Hematopoietic multipotent progenitor cell treated with erythropoietin and hydrocortisone succinate and interleukin-3 and kit ligand, for 4 days (in vitro differentiated cells): ENCODE measurements at places on chromosomes 11 and 22.

GRCh38 chr11:61850687-61851086, 22.6 kb downstream of the FADS2 start:
- DNase-seq: no peak

DNA sequence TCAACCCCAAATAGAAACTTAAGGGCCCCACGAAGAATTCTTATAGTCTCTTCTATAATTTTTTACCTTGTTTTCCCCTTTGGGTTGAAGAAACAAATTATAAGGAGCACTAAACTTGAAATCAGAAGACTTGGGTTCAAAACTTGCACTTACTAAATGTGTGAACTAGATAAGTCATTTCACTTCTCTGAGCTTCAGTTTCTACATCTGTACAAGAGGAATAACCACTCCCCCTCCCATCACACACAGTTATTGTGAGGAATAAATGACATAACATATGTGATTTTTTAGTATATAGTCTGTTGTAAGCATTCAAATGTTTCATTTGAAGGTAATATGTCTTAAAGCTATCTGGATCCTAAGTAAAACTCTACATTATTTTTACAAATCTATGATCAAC, 78.8 kb downstream of the LIF start:
- DNase-seq: no peak

- no peak for DNase-seq
Measured at GRCh38 chr11:27806122-27806521, 105.9 kb upstream of the BDNF start.

GRCh38 chr22:34960005-34960404, 106.0 kb upstream of the ISX start:
- DNase-seq: no peak

DNA sequence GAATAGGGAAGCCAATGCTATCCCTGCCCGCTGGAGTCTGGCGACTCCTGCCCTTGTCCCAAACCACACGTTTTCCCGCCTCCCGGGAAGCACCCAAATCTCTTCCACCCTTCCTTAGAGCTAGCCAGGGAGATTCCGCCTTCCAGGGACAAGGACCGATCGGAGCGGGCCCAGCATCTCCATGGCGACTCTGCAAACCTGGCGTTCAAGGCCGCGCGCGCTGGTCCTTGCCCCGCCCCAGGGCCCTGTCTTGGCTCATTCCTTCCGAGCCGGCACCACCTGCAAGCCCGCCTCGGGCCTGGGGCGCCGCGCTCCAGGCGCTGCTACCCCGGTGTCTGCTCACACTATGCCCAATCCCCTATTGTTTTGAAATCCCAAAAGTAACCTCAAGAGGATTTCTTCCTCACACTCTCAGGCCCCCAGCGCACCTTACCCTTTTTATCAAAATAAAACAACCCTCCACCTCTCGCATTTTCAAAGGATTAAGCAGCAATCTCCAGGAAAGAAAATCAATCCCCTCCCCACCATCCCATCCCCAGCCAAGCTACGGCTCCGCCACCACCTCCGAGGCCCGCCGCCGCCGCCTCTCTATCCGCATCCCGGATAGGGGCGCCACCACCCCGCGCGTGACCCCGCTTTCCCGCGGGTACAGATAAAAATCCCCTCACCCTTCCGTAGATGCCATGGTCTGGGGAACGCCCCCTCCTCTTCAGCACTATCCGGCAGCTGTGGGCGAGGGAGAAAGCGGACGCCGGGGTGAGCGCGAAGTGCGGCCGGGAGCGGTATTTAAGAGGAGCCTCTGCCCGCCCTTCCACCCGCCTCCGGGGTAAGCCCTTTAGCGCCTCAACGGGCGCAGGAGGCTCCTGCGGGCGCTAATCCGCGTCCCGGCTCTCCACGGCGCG, 825 bp downstream of the SLC1A2 start:
- peak; percentile 54 for DNase-seq

DNA sequence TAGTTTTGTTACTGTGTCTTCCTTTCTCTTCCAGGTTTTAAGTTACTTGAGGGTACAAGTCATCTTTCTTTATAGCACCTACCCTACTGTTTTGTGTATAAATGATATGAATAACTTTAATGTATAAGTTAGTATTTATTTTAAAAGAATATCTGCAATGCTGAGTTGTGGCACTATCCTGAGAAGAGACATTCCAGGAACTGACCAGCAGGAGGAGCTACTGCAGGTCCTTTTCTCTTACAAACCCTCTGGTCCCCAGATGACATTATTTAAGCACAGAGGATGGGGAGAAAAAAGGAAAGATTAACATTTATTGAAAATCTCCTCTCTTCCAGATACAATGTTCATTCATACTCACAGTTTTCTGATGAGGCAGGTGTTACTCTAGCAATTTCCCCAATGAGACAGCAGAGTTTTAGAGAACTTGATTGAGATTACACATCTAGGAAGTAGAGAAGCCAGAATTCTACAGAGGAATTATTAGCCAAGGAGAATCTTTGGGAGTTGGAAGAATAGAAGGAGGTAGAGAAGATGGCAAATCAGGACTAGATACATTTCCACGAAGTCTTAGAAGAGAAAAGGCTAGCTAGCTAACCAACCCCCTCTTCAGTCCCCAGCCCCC, 541.2 kb upstream of the API5 start:
- peak; percentile 58 for DNase-seq

DNA sequence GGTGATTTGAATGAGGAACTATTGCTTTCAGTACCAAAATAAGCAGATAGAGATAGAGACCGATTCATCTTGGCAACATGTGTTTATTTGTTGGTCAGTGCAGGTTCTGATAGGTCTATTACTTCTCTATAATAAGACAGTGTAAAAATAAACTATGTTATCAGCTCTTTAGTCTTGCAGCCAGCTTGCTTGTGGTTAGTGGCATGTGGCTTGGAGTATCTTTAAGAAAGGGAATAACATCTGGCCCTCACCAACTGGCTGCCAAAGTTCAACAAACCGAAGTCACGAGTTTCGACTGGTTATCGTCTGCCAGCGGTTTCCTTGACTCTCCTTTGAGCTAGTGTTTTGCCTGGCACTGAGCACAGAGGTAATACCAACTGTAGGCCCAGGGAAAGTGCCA, 71.8 kb downstream of the CTTN start:
- DNase-seq: peak; percentile 98

- DNase-seq: no peak
Measured at GRCh38 chr11:48083421-48083820, 103.1 kb downstream of the PTPRJ start.

- DNase-seq: no peak
Measured at GRCh38 chr11:61569701-61570100, 11.2 kb downstream of the SYT7 start.

DNA sequence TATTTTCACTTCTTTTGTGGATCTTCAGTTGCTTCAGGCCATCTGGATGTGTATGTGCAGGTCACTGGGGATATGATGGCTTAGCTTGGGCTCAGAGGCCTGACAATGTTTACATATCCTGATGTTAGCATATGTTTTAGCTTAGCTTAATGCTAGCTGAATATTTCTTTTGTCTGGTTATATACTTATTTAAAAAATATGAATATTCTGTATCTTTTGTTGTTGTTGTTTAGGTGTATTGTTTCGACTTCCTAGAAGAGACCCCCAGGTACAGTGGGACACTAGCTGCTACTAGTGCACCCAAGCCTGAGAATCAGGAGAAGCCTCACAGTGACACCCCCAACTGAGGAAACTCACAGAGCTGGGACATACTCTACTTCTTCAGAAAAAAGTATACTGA, at the start of gene KDM4E:
Gene KDM4E (plus strand): TSS at position 301 of the 400 bp plus-strand sequence. CDS start 300 bp downstream, outside the sequence.
- no peak for DNase-seq

DNA sequence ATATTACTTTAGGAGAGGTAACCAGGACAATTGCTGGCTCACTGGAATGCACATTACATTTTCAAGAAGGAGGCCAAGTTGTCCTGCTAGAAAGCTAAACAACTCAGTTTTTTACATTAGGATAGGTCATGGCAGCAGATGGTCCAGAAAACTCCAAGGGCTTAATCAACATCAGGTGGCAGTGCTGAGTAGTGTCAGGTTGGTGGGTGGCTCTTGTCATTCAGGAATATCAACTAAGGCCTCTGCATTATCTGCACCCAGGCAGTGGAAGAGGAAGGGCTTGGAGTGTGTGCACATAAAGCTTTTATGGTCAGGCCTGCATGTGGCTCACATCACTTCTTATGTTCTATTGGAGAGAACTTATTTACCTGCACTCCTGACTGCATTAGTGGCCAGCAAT, 32.2 kb upstream of the OR4B1 start:
- no peak for DNase-seq

- no peak for DNase-seq
Measured at GRCh38 chr11:33695051-33695566, 5.5 kb downstream of the C11orf91 start.

GRCh38 chr22:26981111-26981510, 323.7 kb downstream of the MIAT start:
- no peak for DNase-seq

DNA sequence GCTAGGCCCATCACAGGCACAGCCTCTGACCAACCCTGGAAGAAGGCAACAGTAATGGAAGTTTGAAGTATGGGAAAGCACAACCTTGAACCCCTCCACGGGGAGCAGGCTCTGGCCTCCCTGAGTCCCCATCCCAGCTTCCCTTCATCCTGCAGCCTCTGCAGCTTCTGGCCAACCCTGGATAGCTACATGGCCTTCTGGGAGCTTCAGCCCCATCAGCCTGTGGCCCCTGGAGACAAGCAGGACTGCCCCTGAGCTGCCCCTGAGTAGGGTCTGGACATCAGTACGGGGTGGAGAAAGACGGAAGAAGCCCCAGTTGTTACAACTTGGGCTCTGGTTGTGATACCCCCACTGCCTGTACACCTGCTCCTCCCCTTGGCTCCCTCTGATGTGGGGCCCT, 113.8 kb upstream of the CD82 start:
- no peak for DNase-seq

DNA sequence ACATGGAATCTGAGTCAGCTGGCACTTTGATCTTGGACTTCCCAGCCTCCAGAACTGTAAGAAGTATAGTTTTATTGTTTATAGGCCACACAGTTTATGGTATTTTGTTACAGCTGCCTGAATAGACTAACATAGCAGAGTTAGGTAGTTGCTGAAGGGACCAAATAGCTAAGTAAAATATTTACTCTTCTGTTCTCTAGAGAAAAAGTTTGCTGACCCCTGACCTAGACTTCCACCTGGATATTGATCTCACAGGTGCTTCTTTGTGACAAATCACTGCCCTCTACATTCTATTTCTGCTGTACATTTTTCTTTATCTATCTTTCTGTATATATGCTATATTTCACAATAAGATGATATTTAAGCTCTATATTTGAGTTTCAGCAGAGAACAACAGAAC, 212.5 kb downstream of the CSNK2A3 start:
- no peak for DNase-seq

GRCh38 chr22:47065756-47066615, 303.5 kb downstream of the TBC1D22A start:
- no peak for DNase-seq

DNA sequence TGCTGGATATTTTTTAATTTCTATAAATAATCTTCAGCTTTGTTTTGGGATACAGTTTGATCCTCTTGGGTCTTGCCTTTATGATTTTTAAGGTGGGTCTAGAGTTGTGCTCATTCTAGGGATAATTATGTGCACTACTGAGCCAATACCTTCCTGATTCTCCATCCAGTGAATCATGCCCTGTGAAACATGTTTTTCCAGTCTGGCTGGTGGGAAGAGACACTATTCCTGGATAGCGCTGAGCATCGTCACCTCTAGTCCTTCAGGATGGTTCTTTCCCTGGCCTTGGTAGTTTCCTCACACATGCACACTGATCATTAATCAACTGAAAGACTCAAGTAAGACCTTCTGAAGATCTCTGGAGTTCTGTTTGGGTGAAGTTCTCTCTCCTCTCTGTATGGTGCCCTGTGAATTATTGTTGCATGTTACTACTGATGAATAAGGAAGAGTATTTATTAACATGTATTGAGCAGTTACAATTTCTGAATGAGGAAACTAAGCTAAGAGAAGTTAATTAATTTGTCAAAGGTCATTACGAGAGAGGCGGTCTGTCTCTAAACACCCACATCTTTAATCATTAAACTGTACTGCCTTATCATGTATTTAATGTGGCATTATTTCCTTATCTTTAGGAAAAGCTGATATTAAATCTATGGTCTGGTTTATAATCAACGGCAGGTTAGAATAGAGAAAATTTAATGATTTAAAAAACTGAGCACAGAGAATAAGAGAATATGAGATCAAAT, 39.1 kb upstream of the LIPT2 start:
- DNase-seq: no peak

DNA sequence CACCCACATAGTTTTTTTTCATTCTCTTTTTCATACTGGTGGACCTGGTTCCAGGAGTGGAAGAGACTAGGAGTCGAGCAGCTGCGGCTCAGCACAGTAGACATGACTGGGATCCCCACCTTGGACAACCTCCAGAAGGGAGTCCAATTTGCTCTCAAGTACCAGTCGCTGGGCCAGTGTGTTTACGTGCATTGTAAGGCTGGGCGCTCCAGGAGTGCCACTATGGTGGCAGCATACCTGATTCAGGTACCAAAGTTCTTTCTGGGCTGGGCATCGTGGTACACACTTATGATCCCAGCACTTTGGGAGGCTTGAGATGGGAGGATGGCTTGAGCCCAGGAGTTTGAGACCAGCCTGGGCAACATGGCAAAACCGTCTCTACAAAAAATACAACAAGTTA, 4.2 kb downstream of the PTPMT1 start:
- DNase-seq: no peak

DNA sequence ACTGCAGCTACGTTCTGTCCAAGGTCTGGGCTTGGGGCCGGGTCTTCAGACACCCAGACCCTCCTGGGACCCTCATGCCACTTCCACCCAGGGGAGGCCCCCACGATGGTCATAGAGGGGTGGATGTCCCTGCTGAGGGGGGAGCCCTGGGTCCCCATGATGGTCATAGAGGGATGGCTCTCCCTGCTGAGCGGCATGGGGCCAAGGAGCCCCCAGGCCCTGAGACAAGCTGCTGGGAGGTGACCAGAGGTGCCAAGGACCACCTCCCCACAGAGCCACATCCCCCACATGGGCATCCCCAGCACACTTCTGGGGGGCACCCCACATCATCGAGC, 7.2 kb downstream of the MUC5B start:
- DNase-seq: no peak

DNA sequence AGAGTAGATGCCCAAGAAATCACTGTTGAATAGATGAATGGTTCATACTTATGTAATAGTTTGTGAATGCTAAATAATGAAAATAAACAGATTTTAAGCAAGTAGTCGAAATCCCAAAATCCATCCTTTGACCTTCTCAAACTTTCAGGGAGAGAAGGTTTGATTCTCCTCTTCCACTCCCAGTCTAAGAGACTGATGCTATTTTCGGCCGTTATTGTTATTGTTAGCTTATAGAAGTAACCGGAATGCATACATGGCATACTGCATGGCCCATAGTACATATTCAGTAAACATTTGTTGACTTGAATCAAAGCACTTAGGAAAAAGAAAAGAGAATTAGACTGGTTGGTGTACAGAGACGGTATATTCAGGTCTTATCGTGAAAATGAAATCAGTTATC, 76.6 kb downstream of the NAV2 start:
- DNase-seq: no peak

DNA sequence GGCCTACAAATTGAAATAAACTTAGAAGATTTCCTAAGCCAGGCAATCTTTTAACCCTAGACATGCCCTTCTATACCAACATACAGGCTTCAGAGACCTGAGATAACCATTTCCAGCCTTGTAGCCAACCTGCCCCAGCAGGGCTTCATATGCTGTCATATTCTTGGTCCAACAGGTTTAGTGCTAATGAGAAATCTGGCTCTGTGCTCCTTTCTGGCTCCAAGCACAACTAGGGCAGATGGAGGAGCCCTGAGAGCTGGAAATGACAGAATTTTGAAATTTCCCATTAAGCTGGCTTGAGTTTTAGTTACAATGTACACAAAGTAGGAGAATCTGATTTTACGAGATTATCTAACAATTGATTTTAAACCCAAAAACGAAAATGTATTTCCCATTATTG, 323.0 kb upstream of the CCDC90B start:
- no peak for DNase-seq
